ENCODE measurements at places on chromosomes 5 and 9.

GRCh38 chr5:88782571-88782970 is 100.4 kb downstream of the MEF2C start:
- no peak for DNase-seq

DNA sequence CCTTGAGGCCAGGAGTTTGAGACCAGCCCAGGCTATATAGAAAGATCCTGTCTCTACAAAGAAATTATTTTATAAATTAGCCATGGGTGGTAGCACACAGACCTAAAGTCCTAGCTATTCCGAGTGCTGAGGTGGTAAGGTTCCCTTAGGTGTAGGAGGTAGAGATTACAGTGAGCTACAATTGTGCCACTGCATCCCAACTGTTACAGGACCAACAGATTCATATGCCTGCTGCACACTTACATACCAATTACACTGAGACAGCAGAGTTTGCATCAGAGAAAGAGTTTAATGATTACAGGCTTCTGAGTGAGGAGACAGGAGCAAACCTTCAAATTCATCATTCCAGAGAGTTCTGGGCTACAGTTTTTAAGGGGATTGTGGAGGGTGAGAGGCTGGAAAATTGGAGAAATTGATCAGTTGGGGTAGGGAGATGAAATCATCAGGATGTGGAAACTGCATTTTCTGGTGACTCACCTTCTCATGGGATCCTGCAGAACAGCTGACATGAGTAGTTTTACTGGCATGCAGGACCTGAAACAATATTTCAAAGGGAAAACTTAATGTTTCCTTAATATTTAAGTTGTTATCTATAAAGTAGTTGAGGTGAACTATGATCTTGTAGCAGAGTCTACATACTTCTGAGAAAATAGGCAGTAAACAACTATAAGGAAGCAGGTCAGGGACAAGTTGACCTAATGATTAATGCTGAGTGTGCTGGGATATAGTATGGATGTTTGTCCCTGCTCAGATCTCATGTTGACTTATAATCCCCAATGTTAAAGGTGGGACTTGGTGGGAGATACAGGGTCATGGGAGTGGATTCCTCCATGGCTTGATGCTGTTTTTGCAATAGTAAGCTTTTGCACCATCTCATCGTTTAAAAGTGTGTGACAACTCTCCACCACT is 54.7 kb downstream of the ANXA2R start:
- peak; percentile 83 for DNase-seq

GRCh38 chr9:18438300-18438925 is 35.5 kb upstream of the ADAMTSL1 start:
- DNase-seq: peak; percentile 41

- no peak for DNase-seq
These were observed 185.9 kb downstream of the DMRT2 start for GRCh38 chr9:1236061-1236460.

GRCh38 chr9:78668148-78668832 is 371.4 kb downstream of the PSAT1 start:
- DNase-seq: peak; percentile 22

DNA sequence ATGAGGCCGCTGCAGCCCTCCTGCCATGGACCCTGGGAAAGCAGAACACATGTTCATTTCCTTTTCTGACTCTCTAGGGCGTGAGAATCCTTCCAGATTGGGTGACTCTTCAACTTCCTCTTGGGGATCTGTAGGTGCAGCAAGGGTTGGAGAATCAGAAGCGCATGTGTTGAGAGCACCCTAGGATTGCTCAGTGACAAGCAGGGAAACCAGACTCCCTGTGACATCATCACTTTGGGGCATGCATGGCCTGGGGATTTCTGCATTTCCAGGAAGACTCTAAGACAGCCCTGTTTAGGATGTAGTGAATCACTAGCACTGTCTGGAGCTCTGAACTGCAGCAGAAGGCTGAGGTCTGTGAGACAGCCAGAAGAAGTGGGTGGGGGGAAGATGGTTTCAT is 15.1 kb upstream of the LCP2 start:
- DNase-seq: peak; percentile 24
